Pulmonary artery endothelial cell (primary cell): ENCODE measurements at places on chromosomes 16 and 17. TPM values are rescaled to one million over a fixed set of nuclear protein-coding genes. Genes with fewer than 3 reads are reported as not detected.

- DNase-seq = no peak
These were observed 23.7 kb downstream of the ZNF423 start for GRCh38 chr16:49832177-49832576.

- DNase-seq = no peak
These were observed 88.5 kb downstream of the CLEC16A start for GRCh38 chr16:11032922-11033291.

DNA sequence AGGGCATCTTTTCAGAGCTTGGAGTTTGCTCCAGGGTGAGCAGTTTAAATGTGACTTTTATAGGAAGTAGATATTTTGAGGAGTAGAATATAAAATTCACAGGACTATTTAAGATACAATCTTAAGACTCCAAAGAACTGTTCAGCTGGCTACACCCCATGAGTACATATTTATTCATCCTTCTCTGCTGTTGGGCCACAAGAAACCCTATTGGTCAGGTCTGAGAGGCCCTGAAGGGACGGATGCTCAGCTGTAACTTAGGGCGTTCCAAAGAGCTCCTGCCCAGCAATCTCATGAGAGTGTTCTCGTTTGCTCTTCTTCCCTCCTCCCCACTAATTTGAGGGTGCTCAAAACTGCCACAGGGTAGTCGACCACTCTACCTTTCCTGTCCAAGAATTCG, 7.3 kb downstream of the ST6GALNAC2 start:
- no peak for DNase-seq

CD300LB gene
- total RNA-seq = not detected in 2 replicates

PRRT2 gene
- total RNA-seq = 0.66 and 0.71 TPM in 2 replicates

TLK2 gene
- total RNA-seq = 52.4 and 56.5 TPM in 2 replicates
